Stimulated activated CD4-positive, alpha-beta T cell treated with anti-CD3 and anti-CD28 coated beads, TNF-alpha, amount 100 ng/mL, for 24 hours (primary cell): ENCODE measurements at places on chromosomes 11 and 22.

GRCh38 chr11:62601372-62602140 is at the start of gene MTA2:
Gene MTA2, minus strand, starts transcription at chr11:62601865. Its CDS starts 415 bp downstream, at chr11:62601450.
- DNase-seq = peak; percentile 99

- no peak for DNase-seq
These were observed 185.5 kb downstream of the KIRREL3 start for GRCh38 chr11:126815111-126815510.

- DNase-seq = no peak
These were observed 128.5 kb downstream of the CD44 start for GRCh38 chr11:35267504-35267903.

DNA sequence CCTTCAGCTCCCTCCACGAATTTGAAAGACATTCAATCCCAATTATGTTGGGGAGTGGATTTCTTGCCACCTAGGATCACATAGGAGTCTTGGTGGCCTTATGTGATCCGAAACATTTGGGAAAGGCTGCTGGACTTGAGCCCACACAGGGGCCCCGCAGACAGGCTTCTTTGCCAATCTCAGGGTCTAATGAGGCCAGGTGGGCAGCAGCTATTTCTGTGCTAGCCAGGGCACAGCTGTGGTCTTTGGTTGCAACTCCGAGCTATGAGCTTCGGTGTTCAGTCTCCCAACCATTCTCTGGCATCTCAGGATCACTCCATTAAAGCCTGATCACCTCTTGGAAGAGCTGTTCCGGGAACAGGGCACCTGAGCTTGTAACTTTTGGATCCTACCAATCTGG is 84.4 kb downstream of the TP53I11 start:
- no peak for DNase-seq

- DNase-seq = peak; percentile 42
These were observed 605 bp upstream of the COPB1 start for GRCh38 chr11:14500181-14500651.

DNA sequence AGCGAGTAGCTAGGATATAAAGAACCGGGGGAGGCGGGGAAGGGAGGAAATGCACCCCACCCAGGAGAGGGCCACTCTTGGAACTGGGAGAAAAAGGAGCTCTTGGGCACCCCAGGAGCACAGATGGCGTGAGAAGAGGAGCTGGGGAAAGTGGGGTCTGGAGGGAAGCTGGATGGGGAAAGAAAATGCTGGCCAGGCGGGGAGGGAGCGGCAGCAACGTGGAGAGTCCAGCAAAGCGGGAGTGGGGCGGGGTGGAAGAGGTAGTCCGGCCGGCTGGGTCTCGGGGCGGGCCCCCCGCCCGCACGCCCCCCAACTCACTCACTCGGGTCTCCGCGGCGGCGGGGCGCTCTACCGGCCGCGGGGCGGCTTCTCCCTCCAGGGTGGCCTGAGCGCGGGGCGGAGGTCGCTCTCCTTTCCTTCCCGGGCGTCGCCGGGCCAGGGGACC is 522 bp downstream of the TOB2 start:
- no peak for DNase-seq

- DNase-seq = no peak
These were observed 1850.2 kb upstream of the RAG2 start for GRCh38 chr11:38448284-38448683.

DNA sequence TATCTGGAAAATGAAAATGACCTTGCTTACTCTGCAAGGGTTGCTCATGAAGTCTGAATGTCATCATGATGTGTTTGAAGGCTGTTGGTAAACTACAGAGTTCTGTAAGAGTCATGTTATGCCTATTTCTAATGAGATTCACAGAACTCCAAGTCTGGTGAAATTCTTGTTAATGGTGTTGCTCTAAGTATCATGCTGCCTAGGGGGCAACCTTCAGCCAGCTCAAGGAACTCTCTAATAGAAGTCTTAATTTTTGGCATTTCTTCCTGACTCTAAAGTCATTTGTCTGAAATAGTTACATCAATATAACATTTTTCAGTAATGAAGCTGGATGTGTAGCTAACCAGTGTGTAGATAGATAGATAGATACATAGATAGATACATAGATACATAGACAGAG is 302.8 kb downstream of the FAT3 start:
- DNase-seq = no peak

GRCh38 chr22:48483764-48484528 is 1343.7 kb downstream of the BRD1 start:
- DNase-seq = no peak
